ENCODE measurements at places on chromosomes 7 and 10.

DNA sequence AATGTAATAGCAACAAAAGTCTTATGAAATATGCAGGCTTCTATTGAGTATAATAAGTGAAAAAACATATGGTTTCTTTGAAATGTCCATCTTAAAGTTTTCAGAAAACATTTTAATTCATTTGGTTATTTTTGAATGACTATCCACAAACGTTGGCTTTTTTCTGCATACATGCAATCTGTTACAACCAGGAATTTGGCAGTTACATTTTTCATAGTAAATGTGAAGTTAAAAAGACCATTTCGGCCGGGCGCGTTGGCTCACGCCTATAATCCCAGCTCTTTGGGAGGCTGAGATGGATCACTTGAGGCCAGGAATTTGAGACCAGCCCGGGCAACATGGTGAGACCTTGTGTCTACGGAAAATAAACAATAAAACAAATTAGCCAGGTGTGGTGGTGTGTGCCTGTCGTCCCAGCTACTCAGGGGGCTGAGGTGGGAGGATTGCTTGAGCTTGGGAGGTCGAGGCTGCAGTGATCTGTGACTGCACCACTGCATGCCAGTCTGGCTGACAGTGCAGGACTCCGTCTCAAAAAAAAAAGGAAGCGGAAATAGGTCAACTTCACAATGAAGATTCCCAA lies 73.9 kb upstream of the NMT2 start:
- no peak for DNase-seq

- DNase-seq = no peak
Observed at GRCh38 chr7:11221984-11222383, 248.3 kb downstream of the PHF14 start.

DNA sequence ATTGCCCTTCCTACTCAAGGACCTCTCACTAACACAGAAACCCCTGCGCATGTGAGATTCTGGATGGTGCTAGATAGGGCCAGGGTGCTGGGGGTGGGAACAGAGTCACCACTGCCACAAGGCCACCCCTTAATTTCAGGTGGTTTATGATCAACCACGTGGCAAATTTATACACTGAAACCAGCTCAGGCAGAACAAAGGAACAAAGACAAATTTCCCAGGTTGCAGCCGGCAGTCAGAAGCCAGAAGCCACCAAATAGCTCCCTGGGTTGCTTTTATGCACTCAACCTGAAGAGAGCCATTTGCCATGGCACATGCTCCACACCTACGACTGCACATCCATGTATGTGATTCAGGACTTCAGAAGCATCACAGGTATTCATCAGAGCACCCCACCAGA lies 2.5 kb downstream of the VOPP1 start:
- DNase-seq = no peak

GRCh38 chr10:11089272-11089671 lies 71.6 kb downstream of the CELF2 start:
- no peak for DNase-seq

- no peak for DNase-seq
Observed at GRCh38 chr10:91768123-91768522, 30.1 kb upstream of the TNKS2 start.

DNA sequence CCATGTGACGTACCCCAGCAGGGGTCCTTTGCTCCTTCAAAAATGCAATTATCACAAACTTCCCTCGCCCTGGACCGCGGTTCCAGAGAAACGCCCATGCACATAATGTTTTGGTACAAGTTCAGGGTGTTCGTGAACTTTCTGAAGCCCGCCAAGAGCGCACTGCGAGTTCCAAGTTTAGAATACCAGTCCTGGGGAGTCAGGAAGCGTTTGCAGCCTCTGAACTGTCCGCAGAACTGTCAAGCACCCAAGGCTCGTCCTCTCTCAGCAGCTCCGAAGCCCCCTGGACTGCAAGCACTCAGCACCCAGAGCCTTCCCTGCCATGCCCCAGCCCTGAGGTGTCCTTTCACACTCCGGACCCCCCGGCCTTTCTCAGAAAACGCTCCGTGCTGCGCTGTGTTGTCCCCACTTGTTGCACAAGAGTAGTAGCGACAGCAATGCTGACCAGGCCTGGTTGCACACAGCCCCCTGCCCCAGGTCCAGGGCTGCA lies 30.3 kb downstream of the CALML3 start:
- no peak for DNase-seq

GRCh38 chr7:105267244-105267643 lies 121.5 kb downstream of the SRPK2 start:
- DNase-seq = no peak

DNA sequence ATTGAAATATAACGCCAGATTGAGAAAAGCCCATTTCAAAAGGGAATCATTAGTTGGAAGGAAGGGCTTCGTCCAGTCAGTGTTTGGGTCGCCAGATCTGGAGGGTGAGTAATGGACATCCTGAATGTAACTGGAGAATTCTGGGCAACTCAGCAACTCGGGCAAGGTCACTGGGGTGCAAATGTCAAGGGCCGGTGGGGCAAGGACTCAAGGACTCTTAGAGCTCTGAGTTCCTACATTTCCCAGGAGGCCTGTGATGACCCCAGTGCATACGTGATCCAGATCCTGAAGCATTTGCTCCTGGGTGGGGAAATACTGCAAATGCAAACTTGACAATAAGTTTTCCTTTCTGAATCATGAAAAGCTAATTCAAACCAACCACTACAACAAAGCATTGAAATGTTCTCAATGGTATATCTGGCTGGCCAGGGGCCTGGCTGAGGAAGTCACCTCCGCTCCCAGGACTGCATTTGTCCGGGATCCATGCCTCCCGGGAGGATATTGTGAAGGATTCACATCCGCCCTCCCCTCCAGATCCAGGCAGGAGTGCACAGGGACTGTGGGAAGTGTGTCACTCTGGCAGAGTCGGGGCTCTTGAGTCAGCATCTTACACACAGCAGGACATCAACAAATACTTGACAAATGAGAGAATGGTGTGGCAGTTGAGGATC lies 164.0 kb downstream of the FANK1 start:
- no peak for DNase-seq

GRCh38 chr10:108783897-108784296 lies 1139.4 kb downstream of the XPNPEP1 start:
- no peak for DNase-seq

- DNase-seq = no peak
Observed at GRCh38 chr10:49075743-49076142, 39.6 kb downstream of the VSTM4 start.

- DNase-seq = no peak
Observed at GRCh38 chr7:70093205-70093904, 495.1 kb downstream of the AUTS2 start.

DNA sequence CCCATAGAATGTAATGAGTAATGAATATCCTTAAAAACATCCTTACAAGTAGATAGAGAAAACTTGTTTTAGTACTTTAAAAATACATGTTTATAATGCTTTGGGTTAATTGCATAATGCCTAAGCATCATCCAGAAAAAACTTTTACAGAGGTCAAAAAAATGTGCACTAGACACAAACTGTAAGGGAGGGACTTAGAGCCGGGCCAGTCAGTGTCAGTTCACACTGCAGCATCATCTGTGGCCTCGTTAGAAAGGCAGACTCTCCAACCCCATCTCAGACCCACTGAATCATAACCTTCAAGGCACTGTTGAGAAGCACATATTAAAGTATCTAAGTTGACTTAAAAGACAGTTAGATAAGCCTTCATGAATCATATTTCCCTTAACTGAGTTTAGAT lies 230.1 kb upstream of the PRPS1L1 start:
- DNase-seq = no peak

GRCh38 chr10:128051548-128051947 lies 74.7 kb downstream of the MKI67 start:
- no peak for DNase-seq

- peak; percentile 47 for DNase-seq
Observed at GRCh38 chr7:44750921-44751571, 2.4 kb downstream of the ZMIZ2 start.

DNA sequence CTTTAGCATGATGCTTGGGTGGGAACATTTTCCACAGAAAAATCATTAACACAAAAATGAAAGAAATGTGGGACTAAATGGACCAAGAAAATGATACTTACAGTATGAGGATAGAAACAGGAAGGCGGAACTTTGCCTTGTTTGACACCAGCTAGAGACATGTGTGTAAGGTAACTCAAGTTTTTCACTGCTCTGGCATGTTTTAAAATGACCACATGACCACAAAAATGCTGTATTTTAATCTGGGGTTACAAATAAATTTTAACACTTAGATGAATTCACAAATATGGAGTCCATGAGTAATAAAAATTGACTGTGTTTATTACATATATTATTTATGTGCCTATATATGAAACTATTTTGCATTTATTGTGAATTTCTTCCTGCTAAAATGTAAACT lies 100.9 kb upstream of the PHYHIPL start:
- DNase-seq = no peak

GRCh38 chr7:122864016-122864415 lies 22.2 kb downstream of the CADPS2 start:
- no peak for DNase-seq

- DNase-seq = no peak
Observed at GRCh38 chr7:55092186-55092974, 73.6 kb downstream of the EGFR start.

DNA sequence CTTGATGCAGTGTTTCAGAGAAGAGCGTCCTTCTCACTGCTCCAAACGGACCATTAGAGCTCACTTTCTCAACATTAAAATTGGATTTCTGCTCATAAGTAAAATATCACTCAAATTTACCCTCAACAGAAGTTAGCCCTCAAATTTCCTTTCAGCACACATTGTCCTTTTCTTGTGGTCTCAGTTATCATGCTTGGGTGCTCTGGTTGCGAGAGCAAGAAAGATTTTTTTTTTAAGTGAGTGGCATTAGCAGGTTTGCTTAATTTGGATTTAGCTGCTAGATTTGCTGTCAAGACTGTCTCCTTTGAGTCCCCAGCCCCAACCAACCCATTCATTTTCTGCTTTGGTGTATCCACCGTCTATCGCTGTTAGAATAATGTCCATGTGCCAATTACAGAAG lies 2.6 kb upstream of the CH25H start:
- no peak for DNase-seq

DNA sequence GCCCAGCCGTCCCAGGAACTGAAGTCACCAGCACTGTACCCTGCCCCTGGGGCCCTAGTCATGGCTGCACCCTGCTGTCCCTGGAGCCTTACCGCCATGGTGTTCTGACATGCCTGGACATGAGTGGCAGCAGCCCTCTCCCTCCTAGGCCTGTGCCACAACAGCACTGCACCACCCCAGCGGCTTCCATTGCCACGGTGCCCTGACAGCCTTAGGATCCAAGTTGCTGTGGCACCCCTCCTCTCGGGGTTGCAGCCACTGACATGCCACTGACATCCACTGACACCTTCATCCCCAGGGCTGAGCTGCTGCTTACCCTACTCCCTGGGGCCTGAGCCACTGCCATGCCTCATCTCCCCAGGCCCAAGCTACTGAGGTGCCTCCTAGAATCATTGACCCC lies 39.6 kb upstream of the SHH start:
- no peak for DNase-seq

GRCh38 chr7:70923181-70923845 lies 208.6 kb upstream of the GALNT17 start:
- DNase-seq = no peak

DNA sequence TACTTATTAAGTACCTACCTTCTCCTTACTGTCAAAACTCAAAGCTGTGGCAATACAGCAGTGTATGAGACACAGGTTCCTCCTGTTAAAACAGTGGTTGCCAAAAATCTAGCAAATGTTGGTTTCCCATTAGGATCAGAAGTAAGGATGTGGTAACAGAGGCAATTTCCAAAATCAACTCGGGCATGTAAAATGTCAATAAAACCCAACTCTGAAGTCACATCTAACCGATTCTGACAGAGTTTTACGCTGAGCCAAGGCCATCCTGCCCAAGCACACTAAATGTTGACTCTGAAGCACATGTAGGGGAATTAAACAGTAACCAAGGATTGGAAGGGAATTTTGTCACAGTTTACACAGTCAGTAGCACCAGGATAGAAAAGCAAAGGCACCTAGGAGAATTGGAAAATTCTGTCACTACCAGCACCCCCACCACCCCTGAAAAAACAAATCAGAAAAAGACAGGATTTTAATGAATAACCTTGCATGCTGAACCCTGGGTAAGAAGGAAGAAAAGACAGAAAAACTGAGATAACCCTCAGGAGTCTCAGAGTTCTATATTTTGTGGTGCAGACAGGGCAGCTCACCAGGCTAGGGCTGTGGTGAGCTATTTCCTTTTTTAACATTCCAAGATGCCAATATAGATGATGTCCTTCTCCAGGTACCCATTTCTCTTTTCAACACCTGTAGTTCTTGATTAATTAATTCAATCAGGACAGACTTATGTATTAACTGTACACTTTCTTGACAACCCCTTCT lies 119.5 kb downstream of the DOCK4 start:
- DNase-seq = no peak

- DNase-seq = no peak
Observed at GRCh38 chr10:119136084-119136483, 29.4 kb downstream of the SFXN4 start.

DNA sequence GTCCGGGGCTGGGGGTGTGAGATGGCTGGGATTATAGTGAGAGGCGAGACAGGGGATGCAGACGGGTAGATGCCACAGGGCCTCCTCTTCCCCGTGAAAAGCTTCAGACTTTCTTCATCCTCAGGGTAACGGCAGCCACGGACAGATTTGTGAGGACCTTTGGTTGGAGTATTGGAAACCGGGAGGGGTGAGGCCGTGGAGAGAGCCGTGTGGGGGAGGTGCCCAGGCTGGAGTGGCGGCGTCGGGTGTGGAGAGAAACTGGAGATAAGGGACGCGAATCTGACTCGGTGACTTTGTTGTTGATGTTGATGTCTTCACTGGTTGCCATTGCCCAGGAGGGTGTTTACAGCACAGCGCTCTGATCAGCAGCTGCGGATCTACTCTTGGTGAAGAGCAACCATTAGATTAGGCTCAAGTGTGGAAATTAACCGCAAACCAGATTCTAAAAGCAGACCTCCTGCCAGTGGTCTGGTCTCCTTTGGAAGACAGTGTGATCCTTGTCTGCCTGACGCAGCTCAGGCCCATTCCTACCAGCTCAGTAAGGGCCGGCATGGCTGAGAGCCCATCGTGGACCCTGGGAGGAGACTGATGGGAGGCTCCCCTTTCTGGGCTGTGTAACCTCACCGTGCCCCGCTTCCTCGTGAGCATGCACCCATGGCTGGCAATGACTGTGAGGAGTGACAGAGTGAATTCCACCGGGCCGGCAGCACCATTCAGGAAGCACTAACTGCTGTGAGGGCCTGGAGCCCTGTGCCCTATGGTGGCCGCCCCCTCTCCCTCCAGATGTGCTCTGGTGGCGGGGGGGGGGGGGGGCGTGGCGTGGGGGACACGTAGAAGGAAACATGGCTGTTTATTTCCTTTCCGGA lies 90.3 kb downstream of the INPP5A start:
- no peak for DNase-seq

DNA sequence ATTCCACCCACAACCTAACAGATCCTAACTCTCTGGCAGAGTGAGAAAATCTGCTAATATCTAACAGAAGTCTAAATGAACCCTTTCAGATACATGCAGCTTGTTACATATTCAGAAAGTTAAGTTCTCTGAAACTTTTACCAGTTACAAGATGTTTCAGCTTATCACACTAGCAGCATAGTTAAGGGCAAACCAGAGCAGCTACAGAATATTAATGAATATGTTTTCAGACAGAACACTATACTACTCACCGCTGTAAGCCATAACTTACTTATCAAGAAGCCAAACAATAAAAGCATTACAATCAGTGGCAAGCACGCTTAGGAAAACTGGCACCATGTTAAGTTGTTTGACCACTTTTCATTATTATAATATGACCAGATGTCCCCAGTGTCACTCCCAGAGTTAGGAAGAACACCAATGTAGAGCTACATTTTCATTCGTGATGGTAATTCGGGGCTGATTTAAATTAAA lies 2.7 kb downstream of the ITGB1 start:
- no peak for DNase-seq

Measured in activated CD4-positive, alpha-beta T cell treated with anti-CD3 and anti-CD28 coated beads, Interleukin-2, amount 50 U/mL, for 1 hour (primary cell).